A549 treated with DMSO at 1 μM for 4 hours (cell line): ENCODE measurements at places on chromosomes 11 and 22. TPM values are rescaled to one million over a fixed set of nuclear protein-coding genes. Genes with fewer than 3 reads are reported as not detected.

The RIN1 gene
- total RNA-seq: 33.9 to 45.2 TPM (median 38.2 TPM) in 5 replicates

The OR52I2 gene
- not detected in 5 replicates for total RNA-seq

The MMP13 gene
- total RNA-seq: 0.05 TPM in 1 of 5 replicates, not detected in the others

The TSPAN32 gene
- not detected in 5 replicates for total RNA-seq

The OR5P2 gene
- not detected in 5 replicates for total RNA-seq

The MYOD1 gene
- not detected in 5 replicates for total RNA-seq

The FERMT3 gene
- 0.69 to 3.9 TPM (median 2.0 TPM) in 5 replicates for total RNA-seq

The EXPH5 gene
- 0.02 to 0.07 TPM (median 0.04 TPM) in 5 replicates for total RNA-seq

The RAB38 gene
- total RNA-seq: 0.87 to 1.9 TPM (median 1.0 TPM) in 5 replicates

The FLRT1 gene
- total RNA-seq: 0.07 to 0.08 TPM (median 0.08 TPM) in 4 of 5 replicates, not detected in the other

The PGR gene
- 0.08 TPM in 1 of 5 replicates, not detected in the others for total RNA-seq

The C11orf52 gene
- not detected in 5 replicates for total RNA-seq

The KCTD14 gene
- 1.4 to 2.0 TPM (median 1.6 TPM) in 5 replicates for total RNA-seq

The CHRDL2 gene
- total RNA-seq: 3.4 to 5.0 TPM (median 4.5 TPM) in 5 replicates

The SCGB2A2 gene
- total RNA-seq: not detected in 5 replicates

The KDM4E gene
- not detected in 5 replicates for total RNA-seq

The NLRP10 gene
- not detected in 5 replicates for total RNA-seq

The KCNK7 gene
- 0.11 to 2.2 TPM (median 0.31 TPM) in 5 replicates for total RNA-seq

The KCNJ1 gene
- not detected in 5 replicates for total RNA-seq

The MISFA gene
- total RNA-seq: 1.9 to 2.7 TPM (median 2.3 TPM) in 5 replicates

The NPAS4 gene
- not detected in 5 replicates for total RNA-seq

The OR8D1 gene
- not detected in 5 replicates for total RNA-seq

The MYO7A gene
- total RNA-seq: 1.2 to 1.5 TPM (median 1.4 TPM) in 5 replicates

The OR56A3 gene
- not detected in 5 replicates for total RNA-seq

The GRAMD1B gene
- total RNA-seq: 34.2 to 50.8 TPM (median 49.1 TPM) in 5 replicates

The UBQLN3 gene
- not detected in 5 replicates for total RNA-seq

The HOATZ gene
- total RNA-seq: not detected in 5 replicates

The APOA1 gene
- total RNA-seq: 0.10 to 0.39 TPM (median 0.12 TPM) in 3 of 5 replicates, not detected in the others

The PLAAT5 gene
- 0.08 TPM in 1 of 5 replicates, not detected in the others for total RNA-seq

The CASP1 gene
- total RNA-seq: 0.15 to 1.0 TPM (median 0.41 TPM) in 5 replicates

The DRD4 gene
- 0.17 to 0.43 TPM (median 0.24 TPM) in 5 replicates for total RNA-seq

The HSCB gene
- 10.3 to 13.8 TPM (median 12.2 TPM) in 5 replicates for total RNA-seq
